Activated CD4-positive, alpha-beta T cell treated with anti-CD3 and anti-CD28 coated beads, Interleukin-2, amount 10 ng/mL, durations not matched to agents 24 days and 14 days (primary cell): ENCODE measurements at places on chromosomes 11 and 22. TPM values are rescaled to one million over a fixed set of nuclear protein-coding genes. Genes with fewer than 3 reads are reported as not detected.
A peak's percentile ranks its signal among the peaks of the same experiment; 100 is the strongest.

- H3K27me3 ChIP-seq, result peaks cover 30% of the 10 kb centered on the region
- peaks cover 2% of the 10 kb centered on the region for H3K36me3 ChIP-seq
- peak; percentile 68 for DNase-seq
- no peak overlapping the region for H3K27ac ChIP-seq
- H3K4me1 ChIP-seq, result peaks cover 3% of the 10 kb centered on the region
Measured at GRCh38 chr22:33923660-33924246, 3.5 kb upstream of the LARGE1 start.

- peaks cover 43% of the 10 kb centered on the region for H3K36me3 ChIP-seq
- H3K4me3 ChIP-seq, result peak overlapping the region; percentile 99
- no peaks in the 10 kb centered on the region for H3K27me3 ChIP-seq
- peak overlapping the region; percentile 96 for H3K27ac ChIP-seq
- H3K4me1 ChIP-seq, result peaks cover 34% of the 10 kb centered on the region
Measured at GRCh38 chr11:14500181-14500651, 605 bp upstream of the COPB1 start.

Gene ASPHD2
- total RNA-seq, result 19.4 and 20.7 TPM in 2 replicates

GRCh38 chr11:88414385-88414861 is 76.9 kb upstream of the CTSC start:
- peak; percentile 74 for DNase-seq
- H3K4me3 ChIP-seq, result peak overlapping the region; percentile 66
- no peaks in the 10 kb centered on the region for H3K27me3 ChIP-seq

Gene TSG101
- total RNA-seq, result 39.6 and 43.5 TPM in 2 replicates

DNA sequence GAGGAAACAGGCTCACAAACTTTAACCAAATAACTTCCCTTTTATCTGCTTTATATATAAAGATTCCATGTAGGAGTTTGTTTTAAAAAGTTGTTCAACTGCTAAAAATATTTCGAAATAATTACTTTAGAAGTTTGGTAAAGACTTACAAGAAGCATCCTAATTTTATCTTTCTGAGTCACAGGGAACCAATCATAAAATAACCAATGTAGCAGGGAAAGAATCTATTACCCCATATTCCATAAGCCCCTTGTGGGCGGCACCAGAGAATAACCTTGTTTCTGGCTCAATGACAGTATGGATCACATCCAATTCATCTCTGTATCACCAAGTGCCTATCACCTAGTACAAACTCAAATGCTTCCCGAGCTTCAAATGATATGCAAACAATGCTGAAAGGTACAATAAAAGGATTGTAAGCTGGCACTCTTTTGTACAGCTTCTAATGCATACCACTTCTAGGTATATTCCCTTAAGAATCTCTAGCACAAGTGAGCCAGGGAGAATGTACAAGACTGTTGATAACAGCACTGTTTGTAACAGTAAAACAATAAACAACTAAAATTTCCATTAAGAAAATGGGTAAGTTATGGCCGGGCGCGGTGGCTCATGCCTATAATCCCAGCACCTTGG is 158.4 kb downstream of the ATG16L2 start:
- H3K4me3 ChIP-seq, result no peak overlapping the region
- DNase-seq, result no peak
- no peak overlapping the region for H3K27ac ChIP-seq
